T-cell (primary cell): ENCODE measurements at places on chromosomes 12 and 14.

DNA sequence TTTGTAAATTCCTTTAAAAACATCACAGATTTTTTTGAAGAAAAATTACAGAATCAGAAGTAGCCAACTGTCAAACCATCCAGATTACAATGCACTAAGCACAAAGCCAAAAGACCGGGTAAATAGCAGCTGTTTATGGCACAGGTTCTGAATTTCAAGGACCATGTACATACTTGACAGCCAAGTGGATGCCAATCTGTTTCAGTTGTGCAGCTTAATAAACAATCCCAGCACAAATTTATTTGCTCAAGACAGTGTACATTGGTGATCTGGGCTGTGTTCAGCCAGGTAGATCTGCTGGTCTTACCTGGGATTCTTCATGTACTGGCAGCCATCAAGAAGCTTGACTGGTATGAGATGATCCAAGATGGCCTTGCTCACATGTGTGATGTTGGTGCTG, 229.8 kb upstream of the FLRT2 start:
- no peak for DNase-seq

DNA sequence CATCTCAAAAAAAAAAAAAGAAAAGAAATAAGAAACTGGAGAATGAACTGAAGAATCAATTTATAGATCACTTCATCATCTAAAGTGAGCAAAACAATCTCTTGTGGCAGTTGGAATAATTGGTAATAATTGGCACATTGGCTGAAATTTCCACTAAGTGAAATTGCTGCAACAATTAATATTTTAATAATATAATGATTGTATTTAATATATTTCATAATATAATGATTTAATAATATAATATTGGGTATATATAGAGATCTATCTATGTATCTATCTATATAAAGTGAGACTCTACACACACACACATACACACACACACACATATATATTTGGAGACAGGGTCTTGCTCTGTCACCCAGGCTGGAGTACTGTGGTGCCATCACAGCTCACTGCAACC, 81.2 kb upstream of the PRICKLE1 start:
- DNase-seq = no peak

DNA sequence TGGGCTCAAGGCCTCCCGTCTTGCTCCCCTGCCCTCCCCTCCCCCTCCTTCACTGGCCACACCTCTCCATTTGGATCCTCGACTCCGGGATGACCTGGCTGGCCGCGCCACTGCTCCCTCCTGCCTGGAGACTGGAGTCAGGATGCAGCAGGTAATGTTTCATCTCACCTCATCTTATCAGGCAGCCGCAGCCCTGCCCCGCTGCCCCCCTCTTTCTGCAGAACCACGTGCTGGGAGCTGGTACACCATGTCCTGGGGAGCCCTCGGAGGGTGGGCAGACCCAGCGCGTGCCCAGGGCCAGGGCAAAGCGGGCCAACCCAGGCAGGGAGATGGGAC, 31.1 kb downstream of the BEGAIN start:
- DNase-seq = no peak

DNA sequence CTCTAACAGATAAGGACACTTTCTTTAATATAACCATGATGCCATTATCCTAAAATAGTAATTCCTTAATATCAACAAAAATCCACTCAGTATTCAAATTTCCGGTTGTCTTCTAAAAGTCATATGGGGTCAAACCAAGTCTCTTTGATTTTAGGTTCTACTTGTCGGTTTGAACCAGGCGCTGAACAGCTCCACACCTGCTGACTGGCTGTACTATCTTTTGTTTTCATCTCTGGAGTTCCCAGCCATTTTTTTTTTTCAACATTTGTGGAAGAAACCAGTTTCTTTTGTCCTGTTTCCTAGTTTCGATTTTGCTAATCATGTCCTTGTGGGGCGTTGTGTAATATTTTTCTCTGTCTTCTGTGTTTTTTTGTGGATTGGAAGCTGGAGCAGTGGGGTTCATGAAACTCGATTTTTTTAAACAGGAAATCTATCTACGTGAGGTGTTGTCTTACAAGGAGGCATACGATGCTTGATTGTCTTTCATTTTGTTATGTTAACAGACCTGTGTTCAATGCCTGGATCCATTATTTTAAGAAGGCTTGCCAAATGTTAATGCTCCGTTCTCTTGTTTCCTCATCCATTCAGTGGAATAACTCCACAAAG, 50.2 kb downstream of the FZD10 start:
- DNase-seq = no peak
